ENCODE measurements at places on chromosomes 5 and 9.
A peak's percentile ranks its signal among the peaks of the same experiment; 100 is the strongest.

DNA sequence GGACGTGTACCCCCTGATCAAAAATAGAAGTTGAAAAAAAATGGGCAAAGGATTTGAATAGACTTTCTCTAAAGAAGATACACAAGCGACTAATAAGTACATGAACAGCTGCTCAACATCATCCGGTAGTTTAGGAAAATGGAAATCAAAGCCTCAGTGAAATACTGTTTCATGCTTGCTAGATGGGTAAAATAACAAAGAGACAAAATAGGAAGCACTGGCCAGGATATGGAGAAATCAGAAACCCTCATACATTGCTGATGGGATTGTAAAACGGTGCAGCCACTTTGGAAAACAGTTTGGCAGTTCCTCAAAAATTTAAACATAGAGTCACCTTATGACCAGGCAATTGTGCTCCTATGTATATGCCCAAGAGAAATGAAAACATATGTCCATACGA is 65.0 kb upstream of the SUB1 start:
- no peak for DNase-seq

DNA sequence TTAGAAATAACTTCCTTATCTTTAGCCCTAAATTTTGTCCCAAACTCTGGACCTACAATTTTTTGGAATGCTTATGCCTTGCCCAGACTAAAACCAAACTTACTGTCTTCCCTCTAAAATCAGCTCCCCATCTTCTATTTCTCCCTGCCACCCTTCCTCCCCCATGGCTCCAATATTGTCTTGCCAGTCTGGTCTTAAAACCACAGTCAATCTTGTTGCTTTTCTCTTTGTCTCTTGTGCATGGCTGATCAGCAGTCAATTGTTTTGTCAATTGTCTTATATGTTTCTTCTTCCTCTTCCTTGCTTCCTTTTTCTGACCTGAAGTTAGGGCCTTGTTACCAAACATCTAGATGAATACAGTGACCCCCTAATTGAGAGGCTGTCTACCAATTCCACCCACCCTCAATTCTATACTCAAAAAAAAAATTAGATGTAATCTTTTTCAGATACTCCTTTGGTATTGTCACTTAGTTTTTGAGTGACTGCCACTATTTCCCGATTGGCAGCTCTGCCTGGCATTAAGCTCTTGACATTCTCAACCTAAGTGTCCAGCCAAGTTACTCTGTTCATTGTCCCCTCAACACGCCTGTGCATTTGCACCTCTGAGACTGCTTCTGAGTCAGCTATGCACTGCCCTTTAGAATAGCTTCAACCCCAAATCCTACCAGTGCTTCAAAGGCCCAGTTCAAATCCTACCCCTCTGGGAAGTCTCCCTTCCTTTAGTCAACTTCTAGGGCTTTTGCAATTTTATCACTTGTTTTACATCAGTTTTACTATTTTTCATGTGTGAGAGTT is 2.5 kb downstream of the PDCD1LG2 start:
- DNase-seq, result no peak

- no peak for DNase-seq
These were observed 762.8 kb upstream of the WWC1 start for GRCh38 chr5:167528651-167529050.

DNA sequence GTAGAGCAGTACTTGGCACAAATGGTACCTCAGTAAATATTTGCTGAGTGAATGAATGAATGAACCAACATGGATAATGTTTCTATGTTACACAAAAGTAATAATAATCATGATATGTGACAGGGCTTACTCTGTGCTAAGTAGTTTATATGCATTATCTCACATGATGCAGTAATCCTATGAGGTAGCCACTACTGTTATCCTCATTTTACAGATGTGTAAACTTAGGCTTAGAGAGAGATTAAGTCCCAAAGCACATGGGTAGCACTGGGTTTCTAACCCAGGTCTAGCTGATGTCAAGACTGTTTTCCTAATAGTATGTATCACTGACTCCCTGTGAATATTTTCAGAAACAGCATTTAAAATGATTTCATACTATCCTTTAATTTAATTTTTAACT is 44.1 kb upstream of the VDAC1 start:
- DNase-seq, result no peak

- DNase-seq, result no peak
These were observed 462.2 kb upstream of the DMAC1 start for GRCh38 chr9:8261737-8262136.

DNA sequence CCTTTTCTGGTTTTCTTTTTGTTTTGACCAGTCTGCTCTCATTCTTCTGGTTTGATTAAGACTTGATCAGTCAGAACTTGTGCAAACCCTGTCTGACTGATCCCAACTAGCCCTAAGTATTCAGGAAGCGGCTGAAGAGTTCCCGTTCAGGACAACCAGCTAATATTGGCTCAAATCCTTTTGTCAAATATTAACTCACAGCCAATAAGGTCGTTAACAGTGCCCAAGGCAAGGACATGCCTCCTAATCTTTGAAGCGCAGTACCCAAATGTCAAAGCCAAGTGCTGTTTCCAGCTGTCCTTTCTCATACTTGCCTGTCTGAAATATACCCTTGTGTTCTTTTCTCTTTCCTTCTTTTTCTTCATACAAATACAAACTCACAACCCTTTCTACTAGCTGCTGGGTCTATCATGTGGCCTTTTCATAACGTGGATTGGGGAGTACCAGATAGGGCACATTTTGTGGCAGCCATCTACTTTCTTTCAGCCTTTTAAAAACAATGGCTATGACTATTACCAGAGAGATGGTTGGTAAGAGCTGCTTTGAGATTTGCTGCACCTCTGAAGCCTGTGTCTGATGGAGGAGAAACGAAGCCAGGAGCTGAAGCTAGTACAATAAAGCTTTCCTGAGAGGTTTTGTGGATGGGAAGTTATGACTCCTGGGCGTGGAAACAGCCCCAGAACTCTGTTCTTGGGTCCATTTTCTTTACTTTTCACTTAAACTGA is 266.4 kb upstream of the ZNF608 start:
- DNase-seq, result no peak

DNA sequence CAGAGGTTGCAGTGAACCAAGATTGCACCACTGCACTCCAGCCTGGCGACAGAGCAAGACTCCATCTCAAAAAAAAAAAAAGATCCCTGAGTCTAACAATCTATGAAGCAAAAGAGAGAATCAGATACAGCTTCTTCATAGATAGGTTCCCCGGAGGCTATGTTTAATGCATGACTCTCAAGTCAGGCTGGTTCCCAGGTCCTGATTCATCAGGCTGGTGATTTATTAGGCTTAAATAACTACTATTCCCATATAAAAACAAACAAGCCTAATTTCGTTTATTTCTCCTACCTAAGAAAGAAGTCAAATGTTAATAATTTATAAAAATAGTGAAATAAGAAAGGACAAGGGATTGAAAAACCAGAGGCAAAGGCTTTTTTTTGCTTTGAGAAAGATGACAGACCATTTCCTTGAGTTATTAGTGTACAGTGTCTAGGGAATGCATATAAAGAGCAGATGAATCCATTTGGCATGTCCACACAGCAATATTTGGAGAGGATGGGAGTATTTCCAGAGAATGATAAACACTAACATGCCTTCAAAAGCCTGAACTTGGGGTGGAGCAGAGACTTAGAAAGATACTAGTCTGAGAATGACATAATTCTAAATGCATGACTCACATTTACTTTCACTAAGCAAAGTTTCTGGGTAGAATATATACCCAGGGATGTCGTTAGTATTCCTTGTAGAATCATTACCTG is 115.3 kb downstream of the NREP start:
- no peak for DNase-seq

- DNase-seq, result peak; percentile 18
These were observed 110.4 kb upstream of the LIFR start for GRCh38 chr5:38666668-38667498.

- DNase-seq, result no peak
These were observed 103.5 kb downstream of the MAPKAP1 start for GRCh38 chr9:125603478-125604021.

DNA sequence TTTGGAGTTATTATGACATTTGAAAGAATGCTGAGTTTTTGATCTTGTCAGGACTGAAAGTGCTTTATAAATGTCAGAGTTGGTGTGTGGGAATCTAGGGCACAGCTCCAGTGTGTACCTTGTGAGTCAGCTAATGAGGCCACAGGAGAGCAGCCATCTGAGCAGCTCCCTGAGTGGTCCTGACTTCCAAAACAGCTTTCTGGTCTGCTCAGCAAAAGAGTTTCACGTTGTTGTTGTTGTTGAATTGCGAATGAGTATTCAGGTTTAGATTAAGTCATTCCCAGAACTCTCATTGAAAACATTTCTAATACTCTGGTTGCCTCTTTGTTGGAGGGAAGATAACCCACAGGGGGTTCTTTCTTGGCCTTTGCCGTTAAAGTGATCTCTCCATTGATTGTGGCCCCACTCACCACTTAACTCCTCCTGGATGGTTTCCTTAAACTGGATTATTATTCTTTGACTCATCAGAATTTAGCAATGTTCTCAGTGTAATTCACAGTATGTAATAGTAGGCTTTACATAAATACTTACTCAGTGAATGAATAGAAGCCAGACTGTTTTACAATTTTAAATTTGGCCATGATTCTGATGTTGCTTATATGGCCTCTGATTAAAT is 125.1 kb upstream of the SGCD start:
- DNase-seq, result no peak

DNA sequence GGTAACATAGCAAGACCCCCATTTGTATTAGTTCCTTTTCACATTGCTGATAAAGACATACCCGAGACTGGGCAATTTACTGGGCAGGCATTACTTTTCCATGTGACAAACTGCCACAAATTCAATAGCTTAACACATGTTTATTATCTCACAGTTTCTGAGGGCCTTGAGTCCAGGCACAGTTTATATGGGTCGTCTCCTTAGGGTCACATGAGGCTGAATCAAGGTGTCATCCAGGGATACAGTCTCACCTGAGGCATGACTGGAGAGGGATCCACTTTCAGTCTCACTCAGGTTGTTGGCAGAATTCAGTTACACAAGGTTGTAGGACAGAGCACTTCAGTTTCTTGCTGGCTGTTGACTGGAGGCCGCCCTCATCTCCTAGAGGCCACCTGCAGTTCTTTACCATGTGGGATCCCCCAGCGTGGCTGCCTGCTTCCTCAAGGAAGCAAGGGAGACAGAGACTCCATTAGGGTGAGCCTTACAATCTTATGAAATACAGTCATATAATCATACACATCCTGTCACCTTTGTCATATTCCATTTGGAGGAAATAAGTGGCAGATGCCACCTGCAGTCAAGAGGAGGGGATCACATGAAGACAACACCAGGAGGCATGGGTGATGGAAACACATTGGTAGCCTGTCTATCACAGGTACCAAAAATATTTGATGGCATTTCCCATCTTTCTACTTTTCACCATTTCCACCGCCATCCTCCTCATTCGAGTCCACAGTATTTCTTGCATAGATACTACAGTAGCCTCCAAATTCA is 15.1 kb upstream of the ERAP1 start:
- DNase-seq, result no peak

DNA sequence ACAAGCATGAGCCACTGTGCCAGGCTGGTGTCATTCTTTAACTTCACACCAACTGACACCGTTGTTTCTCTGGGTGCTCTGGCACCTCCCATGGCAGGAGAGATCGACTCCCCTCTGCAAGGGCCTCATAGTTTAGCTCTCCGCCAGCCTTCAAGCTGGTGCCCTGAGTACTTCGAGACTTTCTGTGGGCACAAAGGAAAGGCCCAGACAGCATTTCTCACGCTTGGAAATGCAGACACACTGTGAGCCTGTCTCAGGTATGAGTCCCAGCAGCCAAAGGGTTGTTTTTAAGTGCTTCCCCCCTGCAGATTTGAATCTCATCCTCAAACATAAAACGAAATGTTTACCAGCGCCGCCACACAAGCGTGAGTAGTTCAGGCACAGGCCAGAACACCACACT is 11.1 kb upstream of the TCF7 start:
- no peak for DNase-seq

- no peak for DNase-seq
These were observed 221.1 kb upstream of the RORB start for GRCh38 chr9:74275872-74276508.

GRCh38 chr5:2780421-2781171 is 29.1 kb upstream of the IRX2 start:
- peak; percentile 71 for DNase-seq

- no peak for DNase-seq
These were observed 60.1 kb upstream of the ZNF622 start for GRCh38 chr5:16525651-16526050.

DNA sequence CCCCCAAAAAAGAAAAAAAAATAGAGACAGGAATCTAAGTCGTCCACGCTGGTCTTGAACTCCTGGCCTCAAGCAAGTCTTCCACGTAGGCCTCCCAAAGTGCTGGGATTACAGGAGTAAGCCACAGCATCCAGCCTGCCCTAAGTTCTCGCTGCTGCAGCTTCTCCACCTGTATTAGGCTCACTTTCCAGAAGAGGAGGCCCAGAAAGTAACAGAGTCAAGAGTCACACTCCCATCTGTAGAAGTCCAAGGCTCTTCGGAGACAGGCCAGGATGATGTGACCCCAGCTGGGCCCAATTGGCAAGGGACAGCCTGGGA is 1.8 kb downstream of the EEIG1 start:
- DNase-seq, result no peak

DNA sequence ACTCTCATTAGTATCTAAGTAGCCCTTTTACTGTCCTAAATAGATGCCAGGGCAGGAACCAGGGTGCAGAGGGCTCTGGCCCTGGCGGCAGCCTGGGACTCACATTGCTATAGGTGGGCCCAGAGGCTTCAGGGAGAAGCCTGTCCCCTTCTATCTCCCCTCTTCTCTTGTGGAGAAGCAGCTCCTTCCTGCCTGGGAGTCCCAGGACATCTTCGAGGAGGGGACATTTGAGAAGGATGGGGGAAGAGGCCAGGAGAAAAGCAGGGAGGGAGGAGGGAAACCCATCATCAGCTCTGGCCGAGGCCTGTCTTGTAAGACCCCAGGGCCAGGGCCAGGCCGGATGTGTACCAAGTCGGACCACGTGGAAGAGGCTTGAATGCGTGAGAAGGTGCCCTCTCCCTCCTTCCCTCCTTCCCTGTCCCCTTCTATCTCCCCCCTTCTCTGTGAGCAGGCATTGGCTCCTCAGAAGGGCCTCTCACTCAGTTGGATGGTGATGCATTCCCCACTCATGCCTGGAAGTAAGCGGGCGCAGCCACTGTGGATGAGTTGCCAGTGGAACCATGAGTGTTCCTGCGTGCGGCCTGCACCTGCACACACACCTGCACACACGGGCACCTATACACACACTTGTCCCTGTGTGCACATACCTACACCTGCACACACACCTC is 20.7 kb upstream of the LPCAT1 start:
- DNase-seq, result no peak

GRCh38 chr5:57488215-57488955 is 5.8 kb upstream of the ACTBL2 start:
- no peak for DNase-seq

Data from NCI-H526 (cell line).